ENCODE measurements at places on chromosomes 1 and 21.

- DNase-seq, result no peak
Measured at GRCh38 chr1:183073320-183073719, 50.1 kb downstream of the LAMC1 start.

DNA sequence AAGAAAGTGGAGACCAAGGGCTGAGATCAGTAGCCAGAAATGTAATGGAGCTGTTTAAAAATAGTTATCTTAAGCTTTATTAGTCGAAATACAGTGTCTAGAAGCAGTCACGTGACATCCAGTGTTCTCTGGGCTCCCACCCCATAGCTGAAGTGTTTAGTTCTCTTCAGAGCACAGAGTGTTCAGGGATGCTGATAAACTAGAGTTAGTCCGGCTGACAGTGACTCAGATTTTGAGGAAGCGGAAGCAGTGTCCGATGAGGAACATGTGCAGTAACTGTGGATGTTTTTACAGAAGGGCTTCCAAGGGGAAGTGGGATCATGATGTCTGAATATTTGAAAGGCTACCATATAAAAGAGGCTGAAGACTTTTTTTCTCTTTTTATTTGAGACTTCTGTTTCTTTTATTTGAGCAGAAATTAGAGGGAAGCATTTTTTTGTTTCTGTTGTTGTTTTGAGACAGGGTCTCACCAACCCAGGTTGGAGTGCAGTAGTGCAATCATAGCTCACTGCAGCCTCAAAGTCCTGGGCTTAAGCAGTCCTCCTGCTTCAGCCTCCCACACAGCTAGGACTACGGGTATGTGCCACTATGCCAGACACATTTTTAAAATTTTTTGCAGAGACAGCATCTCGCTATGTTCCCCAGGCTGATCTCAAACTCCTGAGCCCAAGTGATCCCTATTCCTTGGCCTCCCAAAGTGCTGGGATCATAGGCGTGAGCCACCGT, 124.2 kb downstream of the GALNT2 start:
- DNase-seq, result no peak

DNA sequence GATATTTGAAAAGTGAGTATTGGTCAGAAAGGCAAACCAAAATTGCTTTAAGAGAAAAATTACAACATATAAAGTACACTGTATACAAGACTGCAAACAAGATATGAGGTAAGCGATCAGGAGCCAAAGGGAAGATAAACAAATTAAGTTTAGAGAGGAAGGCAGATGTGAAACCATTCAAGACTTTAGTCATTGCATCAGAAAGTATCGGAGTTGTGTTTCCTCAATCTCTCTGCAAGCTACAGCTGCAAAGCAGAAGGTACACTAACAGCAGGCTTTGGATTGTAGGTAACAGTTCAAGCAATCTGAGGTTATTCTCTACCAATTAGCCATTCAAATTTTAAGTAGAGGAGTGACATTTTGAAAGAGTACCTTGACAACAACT, 21.3 kb upstream of the TLCD4 start:
- no peak for DNase-seq

DNA sequence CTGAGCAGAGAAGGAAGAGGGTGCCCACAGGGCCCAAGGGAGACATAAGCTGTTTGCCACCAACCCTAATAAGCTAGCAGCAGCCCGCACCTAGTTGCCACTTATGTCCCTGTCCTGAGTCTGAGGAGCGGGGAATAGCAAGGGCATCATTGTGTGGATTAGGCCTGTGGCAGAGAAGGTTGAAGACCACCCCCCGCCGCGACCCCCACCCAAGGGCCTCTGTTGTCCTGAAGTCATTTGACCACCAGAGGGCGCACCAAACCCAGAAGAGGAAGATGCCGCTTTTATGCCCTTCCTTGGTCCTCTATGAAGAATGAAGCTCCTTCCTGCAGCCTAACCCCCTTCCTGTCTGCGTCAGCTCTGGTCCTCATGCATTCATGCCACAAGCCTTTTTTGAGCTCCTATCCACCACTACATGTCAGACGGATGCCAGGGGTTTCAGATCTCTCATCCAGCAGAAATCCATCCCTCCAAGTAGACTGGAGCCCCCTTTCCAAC, 16.6 kb downstream of the RHBG start:
- peak; percentile 79 for DNase-seq

GRCh38 chr1:52907068-52907811, 14.3 kb downstream of the ECHDC2 start:
- DNase-seq, result no peak

DNA sequence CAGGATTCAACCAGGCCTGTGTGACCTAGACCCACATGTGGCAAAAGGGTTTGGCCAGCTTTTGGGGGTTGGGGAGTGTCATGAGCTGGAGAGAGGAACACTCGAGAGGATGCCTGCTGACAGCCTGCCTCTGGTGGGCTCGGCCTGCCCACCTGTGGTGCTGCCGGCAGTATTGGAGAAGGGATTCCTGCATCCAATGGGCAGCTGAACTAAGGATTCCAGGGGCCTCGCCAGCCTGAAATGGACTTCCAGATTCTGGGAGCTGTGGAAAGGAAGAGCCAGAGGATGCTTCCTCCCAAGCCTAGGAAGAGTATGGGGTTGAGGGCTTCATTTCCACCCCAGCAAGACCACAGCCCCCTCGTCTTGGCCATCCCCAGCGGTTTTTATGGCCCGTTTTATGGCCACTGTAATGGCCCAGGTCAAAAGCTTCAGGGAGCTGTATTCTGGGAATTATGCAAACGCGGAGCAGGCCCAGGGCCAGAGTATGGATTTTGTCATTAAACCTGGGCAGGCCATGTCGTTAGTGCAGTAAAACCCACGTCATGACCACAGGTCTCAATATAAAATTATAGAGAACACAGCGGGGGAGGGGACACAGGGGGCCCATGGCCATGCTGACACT, 63.6 kb downstream of the TMEM53 start:
- DNase-seq, result no peak

GRCh38 chr1:12309783-12310742, 80.2 kb downstream of the VPS13D start:
- no peak for DNase-seq

DNA sequence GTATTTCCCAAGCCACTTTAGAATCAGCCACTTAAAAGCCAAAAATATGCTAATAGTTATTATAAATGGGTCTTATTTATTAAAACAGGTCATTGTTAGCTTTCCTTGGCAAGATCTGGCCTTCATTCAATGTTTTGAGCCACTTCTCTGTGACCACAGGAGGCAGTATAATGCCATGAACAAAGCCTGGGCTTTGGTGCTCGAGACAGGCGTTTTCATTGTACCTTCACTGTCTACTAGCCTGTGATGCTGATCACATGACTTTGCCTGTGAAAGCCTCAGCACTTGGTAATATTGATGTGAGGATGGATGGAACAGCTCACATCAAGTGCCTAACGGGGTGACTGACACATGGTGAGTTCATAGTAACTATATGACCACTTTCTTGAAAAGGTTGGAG, 217.0 kb downstream of the RWDD3 start:
- no peak for DNase-seq

DNA sequence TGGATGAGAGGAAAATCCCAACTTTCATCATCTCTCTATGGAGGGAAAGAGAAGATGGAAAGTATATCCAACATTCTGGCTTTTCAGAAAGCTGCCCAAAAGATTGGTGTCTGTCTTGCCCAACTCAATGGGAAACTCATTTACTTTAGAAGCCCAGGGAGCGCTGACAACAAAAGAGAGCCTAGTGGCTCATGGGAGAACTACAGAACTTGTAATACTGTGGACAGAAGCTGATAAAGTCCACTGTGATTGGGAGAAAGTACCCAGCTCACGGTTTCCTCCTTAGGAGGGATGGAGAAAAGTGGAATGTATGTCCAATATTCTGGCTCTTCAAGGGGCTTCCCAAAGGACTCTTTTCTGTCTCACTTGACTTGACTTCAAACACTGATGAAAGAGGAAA, 66.0 kb downstream of the RGS21 start:
- no peak for DNase-seq

- DNase-seq, result peak; percentile 34
Measured at GRCh38 chr21:44299458-44300261, at the start of gene PFKL. Gene PFKL, plus strand, starts transcription at chr21:44300053. Its CDS starts 53 bp downstream, at chr21:44300106.

DNA sequence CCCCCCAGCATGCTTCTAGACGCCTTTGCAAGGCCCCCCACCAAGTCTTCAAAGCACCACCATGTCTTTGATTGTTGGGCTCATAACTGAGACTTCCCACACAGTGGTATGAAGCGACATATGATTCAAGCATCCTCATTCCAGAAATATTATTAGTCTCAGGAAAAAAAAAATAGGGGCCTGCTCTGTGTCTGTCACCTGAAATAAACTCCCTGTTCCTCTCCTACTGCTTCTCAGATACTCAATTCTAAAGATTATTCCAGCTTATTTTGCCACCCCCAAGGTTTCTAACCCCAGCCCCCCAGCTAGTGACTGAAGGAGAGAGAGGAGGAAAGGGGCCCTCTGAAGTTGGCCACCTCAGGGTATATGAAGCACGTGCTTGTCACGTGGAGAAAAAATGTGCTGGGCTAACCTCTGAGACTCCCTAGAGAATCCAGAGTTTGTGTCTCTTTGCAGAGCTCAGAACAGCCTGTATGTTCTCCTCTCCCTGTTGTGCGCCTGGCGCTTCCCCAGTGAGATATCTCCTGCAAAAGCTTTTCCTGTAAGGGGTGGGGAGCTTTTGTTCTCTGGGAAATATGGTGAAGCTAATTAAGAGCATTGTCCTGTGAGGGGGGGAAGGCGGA, 35.9 kb upstream of the RASAL2 start:
- DNase-seq, result no peak

- DNase-seq, result no peak
Measured at GRCh38 chr1:87833166-87833565, 504.5 kb downstream of the LMO4 start.

- DNase-seq, result no peak
Measured at GRCh38 chr1:4851385-4852065, 197.1 kb downstream of the AJAP1 start.

DNA sequence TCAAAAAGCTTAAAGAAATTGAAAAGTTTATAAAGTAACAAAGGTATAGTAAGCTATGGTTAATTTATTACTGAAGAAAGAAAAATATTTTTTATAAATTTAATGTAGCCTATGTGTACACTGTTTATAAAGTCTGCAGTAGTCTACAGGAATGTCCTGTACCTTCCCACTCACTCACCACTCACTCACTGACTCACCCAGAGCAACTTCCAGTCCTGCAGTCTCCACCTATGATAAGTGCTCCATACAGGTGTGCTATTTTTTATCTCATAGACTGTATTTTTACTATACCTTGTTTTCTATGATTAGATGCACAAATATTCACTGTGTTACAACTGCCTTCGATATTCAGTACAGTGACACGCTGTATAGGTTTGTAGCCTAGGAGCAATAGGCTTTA, 106.6 kb downstream of the NR5A2 start:
- no peak for DNase-seq

GRCh38 chr1:180786624-180787023, 126.1 kb upstream of the KIAA1614 start:
- no peak for DNase-seq

- no peak for DNase-seq
Measured at GRCh38 chr1:7454052-7454815, 316.9 kb upstream of the VAMP3 start.

GRCh38 chr1:171898941-171899340, 57.6 kb downstream of the DNM3 start:
- no peak for DNase-seq

DNA sequence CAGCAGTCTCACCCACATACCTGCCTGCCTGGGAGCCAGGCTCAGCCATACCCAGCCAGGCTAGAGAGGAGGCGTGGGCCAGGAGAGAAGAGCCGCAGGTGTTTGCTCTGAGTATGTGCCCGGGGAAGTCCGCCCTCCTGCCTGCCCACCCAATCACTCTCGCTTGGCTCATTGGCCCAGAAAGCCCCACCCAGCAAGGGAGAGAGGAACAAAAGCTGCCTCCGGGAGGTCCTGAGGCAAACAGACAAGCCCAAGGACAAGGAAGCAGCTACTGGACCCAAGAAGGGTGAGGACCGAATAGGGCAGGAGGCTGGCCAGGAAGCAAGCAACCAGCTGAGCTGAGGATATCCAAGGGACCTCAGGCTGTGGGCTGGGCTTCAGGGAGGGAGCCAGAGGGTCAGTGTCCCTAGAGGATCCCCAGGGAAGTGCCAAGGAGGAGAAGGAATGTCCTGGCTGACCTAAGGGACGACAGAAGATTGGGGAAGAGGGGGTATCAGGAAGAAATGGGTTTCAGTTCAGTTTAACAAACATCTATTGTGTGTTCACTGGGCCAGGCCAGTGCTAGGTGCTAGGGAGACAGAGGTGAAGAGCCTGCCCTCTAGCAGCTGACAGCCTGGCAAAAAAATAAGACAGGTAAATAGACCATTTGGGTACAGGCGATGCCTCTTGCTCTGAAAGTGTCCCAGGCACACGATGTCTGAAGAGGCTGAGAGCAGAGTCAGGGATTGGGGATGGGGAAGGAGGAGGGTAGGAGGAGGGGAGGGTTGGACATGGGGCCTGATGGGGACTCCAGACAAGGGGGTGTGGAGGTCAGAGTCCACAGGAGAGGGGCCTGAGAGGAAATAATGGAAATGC, at the start of gene GJB4:
GJB4 (plus strand) TSS at position 238 of the 855 bp plus-strand sequence. CDS start 1,515 bp downstream, outside the sequence.
- no peak for DNase-seq

GRCh38 chr21:44510109-44510507, 29.9 kb downstream of the KRTAP10-1 start:
- DNase-seq, result no peak

- DNase-seq, result peak; percentile 26
Measured at GRCh38 chr1:58986996-58987767, 203.3 kb upstream of the JUN start.

GRCh38 chr1:93847811-93848288, 31.2 kb downstream of the DNTTIP2 start:
- DNase-seq, result peak; percentile 85

GRCh38 chr1:37930246-37931101, 16.4 kb downstream of the INPP5B start:
- no peak for DNase-seq

DNA sequence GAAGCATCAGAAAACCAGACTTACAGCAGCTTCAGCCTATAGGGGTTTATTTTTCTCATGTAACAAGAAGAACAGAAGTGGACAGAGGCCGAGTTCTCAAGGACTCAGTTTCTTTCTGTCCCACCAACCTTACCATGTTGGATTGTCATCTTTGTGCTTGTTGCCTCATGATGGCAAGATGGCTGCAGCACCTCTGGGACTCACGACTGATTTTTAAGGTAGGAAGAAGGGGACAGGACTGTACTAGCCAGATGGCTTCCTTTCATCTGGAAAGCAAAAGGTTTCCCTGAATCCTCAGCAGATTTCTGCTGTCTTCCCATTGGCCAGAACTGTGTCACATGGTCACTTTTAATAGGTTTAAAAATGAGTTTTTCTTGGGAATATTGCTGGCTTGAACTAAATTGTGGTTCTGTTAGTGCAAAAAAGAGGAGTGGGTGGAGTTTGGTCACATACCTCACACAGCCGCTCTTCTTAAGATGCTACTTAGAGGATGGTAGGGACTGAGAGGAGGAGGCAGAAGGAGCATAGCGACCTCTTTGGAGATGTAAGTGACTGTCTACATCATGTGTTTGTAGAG, 48.1 kb upstream of the ENAH start:
- no peak for DNase-seq

Measured in CD4-positive, alpha-beta T cell (primary cell).